ENCODE measurements at places on chromosomes 7 and 10.

- no peak for DNase-seq
Observed at GRCh38 chr7:99943641-99944496, 14.4 kb upstream of the GJC3 start.

GRCh38 chr10:1654247-1654646 lies 83.1 kb downstream of the ADARB2 start:
- DNase-seq: no peak

DNA sequence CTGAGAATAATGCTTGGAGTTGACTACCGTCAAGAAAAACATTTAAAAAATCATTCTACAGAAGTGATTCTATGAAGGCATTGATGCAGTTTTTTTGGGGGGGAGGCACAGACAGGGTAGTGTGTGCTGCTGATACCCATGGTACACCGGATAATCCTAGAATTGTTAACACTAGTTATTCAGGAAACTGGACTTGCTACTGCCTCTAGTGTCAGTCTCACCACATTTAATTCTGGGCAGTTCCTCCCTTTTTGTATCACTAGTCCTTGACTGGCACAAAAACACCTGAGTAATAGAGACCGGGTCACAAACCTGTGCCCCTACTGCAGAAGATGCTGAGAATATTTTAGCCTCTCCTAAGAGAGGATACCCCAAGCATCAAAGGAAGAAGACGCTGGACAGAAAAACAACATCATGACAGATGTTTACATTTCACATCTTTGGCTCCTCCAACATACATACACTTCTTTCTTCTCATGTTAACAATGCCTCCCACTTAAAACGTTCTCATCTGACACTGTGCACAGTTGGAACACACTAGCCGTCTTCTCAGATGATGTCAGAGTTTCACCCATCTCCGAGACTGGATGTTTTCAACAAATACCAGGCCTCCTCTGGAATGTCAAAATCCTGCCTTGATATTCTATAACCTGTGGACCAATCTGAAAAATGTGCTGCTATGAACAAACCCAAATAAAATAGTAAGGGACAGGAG lies 13.1 kb upstream of the TCAF1 start:
- no peak for DNase-seq

- no peak for DNase-seq
Observed at GRCh38 chr7:111668711-111669110, 106.4 kb upstream of the IMMP2L start.

DNA sequence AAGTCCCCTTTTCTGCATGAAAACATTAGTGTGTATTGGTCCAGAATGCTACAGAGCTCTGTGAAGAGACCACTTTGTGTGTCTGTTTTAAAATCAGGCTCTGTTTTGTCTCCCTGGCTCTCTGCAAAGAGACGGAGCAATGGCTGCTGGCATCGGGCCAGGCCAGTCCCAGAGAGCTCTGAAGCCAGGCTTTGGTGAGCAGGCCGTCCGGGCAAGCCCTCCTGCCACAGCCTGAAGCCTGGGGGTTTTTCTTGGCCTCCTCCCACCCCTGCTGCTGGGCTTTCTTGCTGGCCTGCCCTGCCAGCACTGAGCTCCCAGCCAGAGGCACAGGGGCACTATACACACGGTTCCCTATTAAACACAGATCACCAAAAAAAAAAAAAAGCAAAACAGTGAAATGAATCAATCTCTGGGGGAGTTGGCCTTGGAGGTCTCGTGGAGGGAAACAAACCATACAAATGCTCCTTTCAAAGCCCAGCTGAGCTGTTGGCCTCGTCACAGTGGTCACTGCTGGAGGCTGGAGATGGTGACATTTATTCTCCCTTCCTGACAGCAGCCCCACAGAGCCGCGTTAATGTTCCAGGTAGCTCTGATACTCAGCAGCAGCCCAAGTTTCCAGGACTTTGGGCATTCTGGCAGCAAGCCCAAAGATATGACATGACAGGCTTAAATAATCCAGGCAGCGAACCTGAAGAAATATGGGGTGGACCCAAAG lies 237.2 kb downstream of the TCF7L2 start:
- DNase-seq: no peak

DNA sequence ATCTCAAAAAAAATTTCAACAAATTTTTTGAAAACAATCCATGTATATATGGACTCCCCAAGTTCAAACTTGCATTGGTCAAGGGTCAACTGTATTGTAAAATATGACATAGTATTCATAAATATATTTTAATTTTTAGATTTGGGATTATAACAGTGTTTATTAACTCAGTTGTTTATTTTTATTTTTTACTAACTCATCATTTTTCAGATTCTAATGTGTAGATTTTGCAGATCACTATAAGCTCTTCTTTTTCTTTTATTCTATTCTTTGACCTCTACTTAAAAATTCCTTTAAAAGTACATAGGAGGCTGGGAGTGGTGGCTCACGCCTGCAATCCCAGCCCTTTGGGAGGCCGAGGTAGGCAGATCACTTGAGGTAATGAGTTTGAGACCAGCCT lies 8.7 kb downstream of the MEIG1 start:
- no peak for DNase-seq

DNA sequence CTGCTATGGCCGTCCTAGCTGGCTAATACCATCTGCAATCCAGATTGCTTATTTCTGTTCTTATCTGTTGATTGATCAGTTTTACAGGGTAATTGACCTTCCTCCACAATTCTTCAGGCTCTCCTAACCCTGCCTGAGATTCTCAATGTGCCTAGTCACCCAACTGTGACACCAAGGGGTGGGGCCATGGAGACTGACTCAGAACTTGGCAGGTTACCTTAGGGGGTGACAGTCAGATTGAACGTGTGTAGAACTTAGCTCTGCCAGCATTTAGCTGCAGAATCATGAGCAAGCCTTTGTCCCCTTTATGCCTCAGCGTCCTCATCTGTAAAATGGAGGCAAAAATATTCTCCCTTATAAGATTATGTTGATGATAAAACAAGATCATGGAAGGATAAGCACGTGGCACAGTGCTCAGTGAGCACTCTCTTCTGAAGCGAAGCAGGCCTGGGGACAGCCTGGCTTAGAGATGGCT lies 19.1 kb upstream of the LEP start:
- DNase-seq: no peak
